ENCODE measurements at places on chromosomes 13 and 19. TPM values are rescaled to one million over a fixed set of nuclear protein-coding genes. Genes with fewer than 3 reads are reported as not detected.

The KIR2DL1 gene
- not detected for total RNA-seq

The AXL gene
- 53.7 TPM for total RNA-seq

- DNase-seq, result no peak
These were observed 8.6 kb downstream of the SLC46A3 start for GRCh38 chr13:28710161-28710560.

The PNMA8B gene
- total RNA-seq, result 4.0 TPM

The PABPC3 gene
- 0.48 TPM for total RNA-seq

The ITGBL1 gene
- total RNA-seq, result 8.5 TPM

- no peak for DNase-seq
These were observed at the start of gene SLC5A5 for GRCh38 chr19:17871878-17872250. SLC5A5 (plus strand) TSS chr19:17871945; CDS start chr19:17872320, 375 bp downstream.

DNA sequence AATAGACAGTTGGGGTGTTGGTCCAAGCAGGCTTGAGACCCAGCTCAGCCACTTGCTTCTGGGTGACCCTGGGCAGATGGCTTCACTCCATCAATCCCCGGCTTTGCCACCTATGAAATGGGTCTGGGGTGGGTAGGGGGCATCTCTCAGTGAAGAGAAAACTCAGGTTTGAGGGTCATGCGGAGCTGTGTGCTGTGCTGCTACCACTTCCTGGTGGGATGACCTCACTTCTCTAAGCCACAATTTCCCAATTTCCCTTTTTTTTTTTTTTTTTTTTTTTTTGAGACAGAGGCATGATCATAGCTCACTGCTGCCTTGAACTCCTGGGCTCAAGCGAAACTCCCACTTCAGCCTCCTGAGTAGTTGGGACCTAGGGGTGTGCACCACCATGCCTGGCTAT, 4.6 kb upstream of the PLAUR start:
- DNase-seq, result no peak
